ENCODE measurements at places on chromosomes 12 and 14. TPM values are rescaled to one million over a fixed set of nuclear protein-coding genes. Genes with fewer than 3 reads are reported as not detected.

Gene SAMD15
- 5.2 TPM for total RNA-seq

Gene NGB
- 1.5 TPM for total RNA-seq

Gene IFNG
- not detected for total RNA-seq

Gene TMEM52B
- total RNA-seq, result 0.27 TPM

Gene SPX
- 1.5 TPM for total RNA-seq

Gene SERPINA9
- total RNA-seq, result not detected

DNA sequence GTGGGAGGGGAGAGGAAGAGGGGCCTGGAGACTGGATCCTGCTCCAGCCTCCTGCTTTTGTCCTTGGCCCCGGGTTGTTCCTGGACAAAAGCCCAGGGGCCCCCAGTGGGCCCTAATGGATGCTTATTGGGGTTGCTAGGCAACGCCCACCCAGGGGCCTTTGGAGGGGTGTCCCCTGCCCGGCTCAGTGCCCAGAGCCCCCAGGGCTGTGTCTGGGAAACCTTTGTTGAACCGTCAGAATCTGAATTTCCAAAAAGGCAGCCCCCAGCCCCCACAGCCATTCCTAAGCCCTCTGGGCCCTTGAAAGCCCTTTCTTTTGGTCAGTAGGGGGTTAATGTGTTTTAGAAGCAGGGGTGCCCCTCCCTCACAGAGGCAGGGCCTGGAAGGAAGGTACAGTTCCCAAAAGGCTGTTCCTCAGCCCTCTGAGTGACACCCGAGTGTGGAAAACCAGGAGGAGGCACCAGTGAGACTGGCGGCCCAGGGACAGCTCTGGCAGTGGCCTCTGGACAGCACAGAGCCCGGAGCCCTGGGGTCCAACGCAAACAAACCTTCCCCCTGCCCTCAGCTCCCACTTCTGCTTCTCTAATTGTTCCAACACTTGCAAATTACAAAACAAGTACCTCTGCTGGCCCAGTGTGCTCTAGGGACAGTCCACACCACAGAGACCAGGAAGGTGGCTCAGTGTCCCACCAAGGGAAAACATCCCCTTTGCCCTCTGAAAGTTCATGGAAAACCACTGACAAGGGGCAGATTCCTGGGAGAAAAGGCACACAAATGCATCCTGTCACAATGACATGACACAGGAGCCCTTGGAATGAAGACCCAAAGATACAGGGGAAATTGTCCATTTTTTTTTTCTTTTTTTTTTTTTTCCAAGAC lies 19.4 kb downstream of the HHIPL1 start:
- DNase-seq, result no peak

DNA sequence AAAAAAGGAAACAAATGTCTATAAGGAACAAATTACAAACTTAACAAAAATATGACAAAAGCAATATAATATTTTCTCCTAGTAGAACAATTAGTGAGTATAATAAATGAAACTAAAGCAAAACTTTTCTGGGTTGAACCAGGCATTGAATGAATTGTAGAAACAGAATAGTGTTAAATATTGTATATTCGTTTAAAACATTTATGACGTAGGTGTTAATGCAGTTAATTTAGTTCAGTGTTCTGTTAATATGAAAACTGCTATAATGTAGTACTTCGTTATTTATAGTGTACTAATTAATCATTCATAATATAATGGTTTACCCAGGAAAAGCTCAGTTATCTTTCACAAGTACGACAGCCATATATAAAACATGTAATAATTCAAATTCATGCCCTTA lies 23.7 kb downstream of the NKX2-1 start:
- no peak for DNase-seq

DNA sequence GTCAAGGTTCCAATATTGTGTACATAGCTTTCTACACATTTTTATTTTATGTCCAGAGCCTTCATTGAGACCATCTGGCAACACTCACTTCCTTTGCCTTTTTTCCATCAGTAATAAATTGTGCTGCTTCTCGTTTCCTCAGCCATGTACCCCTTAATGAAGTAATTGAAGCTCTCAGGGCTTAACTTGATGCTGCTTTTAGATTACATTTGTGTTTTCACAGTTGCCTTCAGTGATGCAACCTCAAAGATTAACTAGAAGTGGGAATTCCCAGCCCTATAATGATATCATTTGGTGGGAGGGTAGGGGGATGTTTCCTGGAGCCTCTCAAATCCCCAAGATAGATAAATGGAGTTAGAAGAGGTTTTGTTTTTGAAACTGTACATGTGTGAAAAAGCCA lies 80.2 kb upstream of the KRR1 start:
- no peak for DNase-seq

- no peak for DNase-seq
These were observed 53.6 kb upstream of the EIF5 start for GRCh38 chr14:103280278-103280928.

- no peak for DNase-seq
These were observed 43.0 kb downstream of the BORCS5 start for GRCh38 chr12:12399776-12400305.

GRCh38 chr12:29707846-29708245 lies 75.9 kb downstream of the TMTC1 start:
- no peak for DNase-seq

DNA sequence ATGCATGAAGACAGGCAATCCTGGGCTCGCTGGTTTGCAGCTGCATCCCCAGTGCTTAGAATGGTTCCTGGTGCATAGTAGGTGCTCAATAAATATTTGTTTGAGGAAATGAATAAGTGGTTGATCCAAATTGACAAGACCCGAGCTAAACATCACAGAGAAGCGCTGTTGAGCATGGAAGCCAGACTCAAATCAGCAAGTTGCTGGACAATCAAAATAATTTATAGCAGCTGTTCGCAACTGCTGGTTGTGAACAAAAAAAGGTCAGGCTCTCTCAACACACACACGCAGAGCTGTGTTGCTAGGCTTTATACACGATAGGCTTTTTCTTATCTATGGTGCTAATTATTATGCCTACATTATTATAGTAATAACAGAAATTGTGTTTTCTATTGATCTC lies 190.2 kb downstream of the TBX5 start:
- no peak for DNase-seq

GRCh38 chr12:1252758-1253157 lies 261.7 kb downstream of the ERC1 start:
- no peak for DNase-seq

DNA sequence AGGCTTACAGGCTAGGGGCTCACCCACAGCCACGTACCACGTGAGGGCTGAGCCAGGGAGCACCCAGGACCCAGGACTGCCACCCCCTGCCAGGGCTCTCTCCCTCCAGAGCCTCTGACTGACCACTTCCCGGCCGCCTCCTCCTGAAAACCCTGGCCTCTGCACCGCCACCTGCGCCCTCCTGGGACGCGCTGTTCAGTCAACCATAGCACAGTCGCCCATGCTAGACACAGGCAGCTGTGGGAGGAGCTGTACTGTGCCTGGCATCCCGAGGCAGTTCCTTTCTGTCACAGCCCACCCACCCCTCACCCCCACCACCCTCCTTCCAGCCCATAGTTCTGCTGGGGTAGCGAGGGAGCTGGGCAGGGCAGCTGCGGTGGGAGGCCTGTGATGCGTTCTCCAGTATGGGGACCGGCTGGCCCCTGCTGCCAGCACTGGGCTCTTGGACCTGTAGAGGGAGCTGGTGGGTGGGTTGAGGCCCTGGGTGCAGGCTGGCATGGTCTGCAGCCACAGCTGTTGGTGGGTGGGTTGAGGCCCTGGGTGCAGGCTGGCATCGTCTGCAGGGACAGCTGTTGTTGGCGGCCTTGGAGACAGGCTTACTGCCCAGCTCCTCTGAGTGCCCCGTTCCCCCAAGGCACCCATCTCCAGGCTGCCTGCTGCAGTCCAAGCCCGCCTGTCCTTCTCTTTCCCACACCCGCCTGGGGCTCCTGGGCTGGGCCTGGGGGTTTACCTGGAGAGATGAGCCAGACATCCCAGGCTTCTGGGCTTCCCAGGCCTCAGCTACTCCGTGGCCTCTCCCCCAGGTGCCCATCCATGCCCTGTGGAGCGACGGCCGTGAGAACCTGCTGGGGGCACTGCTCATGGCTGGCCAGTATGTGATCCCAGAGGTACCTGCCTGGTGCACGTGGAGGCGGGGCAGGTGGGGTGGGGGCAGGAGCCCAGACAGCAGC lies 11.5 kb downstream of the ASPG start:
- DNase-seq, result no peak

- no peak for DNase-seq
These were observed 22.8 kb upstream of the CEBPE start for GRCh38 chr14:23141706-23142444.

GRCh38 chr14:99383472-99384449 lies 96.9 kb downstream of the SETD3 start:
- DNase-seq, result no peak

DNA sequence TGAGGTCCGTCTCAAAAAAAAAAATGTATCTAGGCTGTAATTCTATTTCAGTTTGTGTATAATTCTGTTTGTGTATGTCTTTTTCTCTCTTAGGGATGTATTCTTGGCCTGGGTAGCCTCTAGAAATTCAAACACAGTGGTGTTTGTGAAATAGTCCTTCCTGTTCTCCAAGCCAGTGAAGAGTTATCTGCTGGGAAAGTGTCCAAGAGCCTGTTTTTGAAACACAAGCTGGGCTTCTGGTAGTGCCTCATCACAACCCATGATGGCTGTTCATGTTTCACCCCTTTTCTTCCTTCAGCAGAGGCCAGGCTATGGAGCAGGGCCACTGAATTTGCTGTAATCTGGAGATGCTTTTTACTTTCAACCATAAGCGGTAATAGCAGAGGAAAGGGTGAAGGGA lies 14.7 kb downstream of the METTL3 start:
- no peak for DNase-seq

DNA sequence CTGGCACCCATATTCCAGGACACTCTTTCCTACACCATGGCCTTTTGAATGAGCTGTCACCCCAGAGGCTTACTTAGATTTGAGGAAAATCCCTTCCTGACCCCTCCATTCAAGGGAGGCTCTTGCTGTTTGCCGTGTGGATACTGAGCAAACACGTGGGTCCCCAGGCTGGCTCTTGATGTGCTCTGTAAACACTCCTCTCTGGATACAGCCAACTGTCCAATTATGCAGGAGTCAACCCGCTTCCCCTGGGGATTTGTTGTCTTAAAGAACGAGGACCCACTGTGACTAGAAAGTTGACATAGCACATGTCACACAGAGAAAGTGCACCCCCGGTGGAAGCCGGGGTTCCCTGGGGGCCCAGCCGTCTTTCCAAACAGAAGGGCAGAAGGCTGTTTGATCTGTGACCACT lies 75.8 kb upstream of the CEP83 start:
- no peak for DNase-seq

GRCh38 chr12:56722832-56723231 lies 2.3 kb downstream of the NACA start:
- no peak for DNase-seq

DNA sequence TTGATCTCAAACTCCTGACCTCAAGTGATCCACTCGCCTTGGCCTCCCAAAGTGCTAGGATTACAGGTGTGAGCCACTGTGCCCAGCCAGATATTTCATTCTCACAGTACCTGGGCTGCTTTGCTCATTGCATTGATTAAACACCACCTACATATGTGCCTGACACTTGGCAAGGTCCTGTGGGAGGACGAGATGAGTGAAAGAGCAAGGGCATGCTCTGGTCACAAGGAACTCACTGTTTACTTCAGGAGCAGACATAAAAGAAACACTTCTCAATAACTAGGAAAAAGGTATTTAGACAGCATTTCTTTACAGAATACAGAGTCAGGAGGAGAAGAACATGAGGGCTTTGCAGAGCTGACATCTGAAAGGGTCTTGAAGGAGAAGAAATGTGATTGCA lies 91.7 kb downstream of the TMCC3 start:
- no peak for DNase-seq

Measured in cerebellum (tissue), 4 donors.